Effector CD8-positive, alpha-beta T cell (primary cell): ENCODE measurements at places on chromosomes 1 and 21.

- DNase-seq = no peak
Observed at GRCh38 chr1:20792196-20792595, 5.1 kb upstream of the HP1BP3 start.

DNA sequence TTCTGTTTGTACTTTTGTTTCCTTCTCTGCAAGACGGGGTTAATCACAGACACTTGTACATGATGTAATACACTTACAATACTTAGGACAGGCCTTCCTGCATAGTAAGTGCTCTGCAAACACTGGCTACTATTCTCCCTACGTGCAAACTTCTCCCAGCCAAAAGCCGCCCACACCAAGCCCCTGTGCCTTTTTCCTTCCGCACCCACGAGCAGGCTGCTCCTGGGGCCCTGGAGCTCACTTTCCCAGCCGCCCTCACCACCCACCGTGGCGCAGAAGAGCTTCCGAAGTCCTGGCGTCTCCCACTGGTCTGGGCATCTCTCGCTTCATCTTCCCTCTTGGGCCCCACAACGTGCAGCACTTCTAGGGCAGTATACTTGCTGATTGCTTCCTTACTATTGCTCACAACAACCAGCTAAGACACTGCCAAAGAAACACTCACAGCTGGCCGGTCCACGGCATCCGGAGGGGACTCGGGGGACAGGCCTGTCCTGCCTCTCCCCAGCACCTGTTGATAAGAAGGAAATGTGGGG lies 22.5 kb upstream of the GPR157 start:
- DNase-seq = no peak

- no peak for DNase-seq
Observed at GRCh38 chr1:207034208-207034607, 1.7 kb upstream of the C1orf116 start.

DNA sequence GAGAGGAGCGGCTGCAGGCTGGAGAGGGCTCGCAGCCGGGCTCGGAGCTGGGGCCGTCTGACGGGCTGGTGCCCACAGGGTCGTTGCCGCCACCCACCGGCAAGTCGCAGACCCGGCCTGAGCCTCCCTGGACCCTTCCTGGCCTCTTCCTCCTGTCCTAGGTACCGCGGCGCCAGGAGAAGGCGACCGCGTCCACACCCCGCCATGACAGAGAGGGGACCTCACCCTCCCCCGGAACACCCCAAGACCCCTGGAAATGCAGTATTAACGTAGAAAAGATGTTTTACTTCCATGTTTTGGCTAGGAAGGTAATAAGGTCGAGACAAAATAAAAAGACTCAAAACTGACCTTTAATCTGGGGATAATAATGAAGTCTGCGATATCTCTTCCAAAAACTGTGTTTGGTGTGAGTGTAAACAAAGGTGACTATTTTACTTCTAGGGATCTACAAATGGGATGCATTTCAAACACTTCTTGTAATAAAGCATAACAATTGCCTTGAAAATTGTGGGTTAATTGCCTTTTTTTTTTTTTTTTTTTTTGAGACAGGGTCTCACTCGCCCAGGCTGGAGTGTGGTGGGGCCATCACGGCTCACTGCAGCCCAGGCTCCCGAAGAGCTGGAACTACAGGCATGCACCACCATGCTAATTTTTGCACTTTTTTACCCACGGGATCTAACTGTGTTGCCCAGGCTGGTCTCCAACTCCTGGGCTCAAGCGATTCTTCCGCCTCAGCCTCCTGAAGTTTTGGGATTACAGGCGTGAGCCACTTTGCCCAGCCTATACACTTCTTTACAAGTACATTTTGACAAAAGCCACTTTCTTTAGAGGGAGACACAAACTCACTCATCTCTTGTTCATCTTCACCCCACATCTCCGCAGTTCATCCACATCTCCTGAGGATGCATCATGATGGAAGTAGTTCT lies 838 bp upstream of the RSRP1 start:
- no peak for DNase-seq
